ENCODE measurements at places on chromosomes 1 and 21.

- DNase-seq, result no peak
Measured at GRCh38 chr1:206893380-206893779, 3.9 kb upstream of the IL24 start.

GRCh38 chr1:226632169-226632879 is 83.8 kb downstream of the STUM start:
- DNase-seq, result no peak

GRCh38 chr1:118987468-118988185 is 516 bp downstream of the TBX15 start:
- no peak for DNase-seq

GRCh38 chr1:117575586-117576225 is 30.1 kb upstream of the TENT5C start:
- DNase-seq, result no peak

GRCh38 chr1:173553312-173553711 is 49.6 kb downstream of the SLC9C2 start:
- no peak for DNase-seq

DNA sequence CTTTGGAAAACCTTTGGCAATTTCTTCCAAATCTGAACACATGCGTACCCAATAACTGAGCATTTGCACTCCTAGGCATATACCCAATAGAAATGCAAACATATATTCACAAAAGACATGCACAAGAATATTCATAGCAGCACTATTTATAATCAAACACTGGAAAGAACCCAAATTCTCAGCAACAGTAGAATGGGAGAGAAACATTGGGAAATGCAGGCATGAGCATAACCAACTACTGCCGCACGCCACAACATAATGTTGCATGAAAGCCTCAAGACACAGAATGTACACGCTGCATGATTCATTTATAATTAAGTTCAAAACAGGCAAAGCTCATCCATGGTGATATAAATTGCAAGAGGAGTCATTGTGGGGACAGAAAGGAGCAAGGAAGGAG is 69.5 kb upstream of the FBXO28 start:
- no peak for DNase-seq

- no peak for DNase-seq
Measured at GRCh38 chr1:41474490-41475271, 9.8 kb downstream of the EDN2 start.

DNA sequence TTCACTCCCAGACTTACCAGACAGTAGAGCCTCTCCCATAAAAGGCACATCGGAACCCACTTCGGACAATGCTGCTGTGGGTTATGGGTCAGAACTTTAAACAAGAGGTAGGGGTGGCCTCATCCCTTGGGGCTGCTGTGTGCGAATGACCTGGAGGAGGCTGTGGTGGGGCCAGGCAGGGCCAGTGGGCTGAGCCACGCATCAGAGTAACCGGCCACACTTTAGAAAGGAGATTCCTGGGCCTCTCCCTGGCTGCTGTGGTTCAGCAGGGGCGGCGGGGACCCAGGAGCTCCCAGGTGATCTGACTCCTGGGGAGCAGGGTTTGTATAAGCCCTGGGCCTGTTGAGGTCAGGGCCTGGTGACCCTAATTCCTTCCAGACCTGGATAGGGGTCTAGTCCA is 110.2 kb upstream of the C1orf174 start:
- no peak for DNase-seq

GRCh38 chr1:224087286-224087794 is 26.6 kb upstream of the FBXO28 start:
- DNase-seq, result peak; percentile 12
